ENCODE measurements at places on chromosomes 11 and 22. TPM values are rescaled to one million over a fixed set of nuclear protein-coding genes. Genes with fewer than 3 reads are reported as not detected.

The UCP2 gene
- 149 TPM for total RNA-seq

The KCNK7 gene
- total RNA-seq: not detected

The ENTHD1 gene
- total RNA-seq: 0.64 TPM

The FGF4 gene
- not detected for total RNA-seq

The HTR3B gene
- total RNA-seq: not detected
